Activated naive CD4-positive, alpha-beta T cell treated with anti-CD3 and anti-CD28 coated beads, Interleukin-2, amount 50 U/mL, for 16 hours (primary cell): ENCODE measurements at places on chromosomes 2 and 18.

DNA sequence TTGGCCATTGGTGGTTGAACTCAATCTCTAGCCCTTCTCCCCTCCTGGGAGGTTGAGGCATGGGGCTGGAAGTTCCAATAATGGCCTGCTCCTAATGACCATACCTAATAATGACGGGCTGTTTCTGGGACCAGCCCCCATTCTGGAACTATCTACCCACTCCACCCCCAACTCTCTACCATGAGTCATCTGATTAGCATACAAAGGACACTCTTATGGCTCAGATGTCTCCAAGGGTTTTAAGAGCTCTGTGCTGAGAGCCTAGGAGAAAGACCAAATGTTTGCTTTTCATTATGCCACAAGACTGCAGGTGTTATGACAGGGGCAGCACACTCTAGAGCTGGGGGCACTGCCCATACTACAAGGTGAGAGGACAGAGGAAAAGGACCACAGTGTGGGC lies 137.0 kb upstream of the NCKAP5 start:
- DNase-seq = no peak

DNA sequence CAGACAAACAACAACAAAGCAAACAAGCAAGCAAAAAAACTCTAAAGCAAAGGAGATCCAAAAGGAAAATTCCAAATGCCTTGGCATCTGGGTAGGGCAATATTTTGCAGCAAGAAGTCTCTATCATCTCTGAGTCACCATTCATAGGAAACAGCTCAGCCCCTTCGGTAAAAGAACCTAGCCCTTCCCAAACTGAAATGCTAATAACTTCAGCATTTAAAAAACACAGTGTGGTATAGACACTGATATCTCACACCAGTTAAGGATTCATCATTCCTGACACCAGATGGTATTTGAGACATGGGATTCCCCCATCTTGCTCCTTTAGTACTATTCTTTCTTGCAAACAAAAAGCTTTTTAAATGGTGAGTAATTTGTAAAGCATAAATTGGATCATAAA lies 491.8 kb downstream of the TXNL1 start:
- DNase-seq = no peak

GRCh38 chr2:211692689-211693088 lies 845.9 kb downstream of the ERBB4 start:
- no peak for DNase-seq

DNA sequence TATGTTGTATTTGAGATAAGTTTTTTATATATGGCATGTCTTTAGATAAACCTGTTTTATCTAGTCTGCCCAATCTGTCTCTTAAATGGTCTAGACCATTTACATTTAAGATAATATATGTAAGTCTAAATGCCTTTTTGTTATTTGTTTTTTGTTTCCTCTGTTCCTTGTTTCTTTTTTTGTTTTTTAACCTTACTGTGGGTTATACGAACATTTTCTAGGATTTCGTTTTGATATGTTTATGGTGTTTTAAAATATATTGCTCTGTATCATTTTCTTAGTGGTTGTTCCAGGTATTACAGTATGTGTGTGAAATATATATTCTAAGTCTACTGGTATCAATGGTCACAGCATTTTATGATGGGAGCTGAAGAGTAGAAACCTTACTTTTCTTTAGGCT lies 13.3 kb downstream of the BCL2L11 start:
- DNase-seq = no peak

DNA sequence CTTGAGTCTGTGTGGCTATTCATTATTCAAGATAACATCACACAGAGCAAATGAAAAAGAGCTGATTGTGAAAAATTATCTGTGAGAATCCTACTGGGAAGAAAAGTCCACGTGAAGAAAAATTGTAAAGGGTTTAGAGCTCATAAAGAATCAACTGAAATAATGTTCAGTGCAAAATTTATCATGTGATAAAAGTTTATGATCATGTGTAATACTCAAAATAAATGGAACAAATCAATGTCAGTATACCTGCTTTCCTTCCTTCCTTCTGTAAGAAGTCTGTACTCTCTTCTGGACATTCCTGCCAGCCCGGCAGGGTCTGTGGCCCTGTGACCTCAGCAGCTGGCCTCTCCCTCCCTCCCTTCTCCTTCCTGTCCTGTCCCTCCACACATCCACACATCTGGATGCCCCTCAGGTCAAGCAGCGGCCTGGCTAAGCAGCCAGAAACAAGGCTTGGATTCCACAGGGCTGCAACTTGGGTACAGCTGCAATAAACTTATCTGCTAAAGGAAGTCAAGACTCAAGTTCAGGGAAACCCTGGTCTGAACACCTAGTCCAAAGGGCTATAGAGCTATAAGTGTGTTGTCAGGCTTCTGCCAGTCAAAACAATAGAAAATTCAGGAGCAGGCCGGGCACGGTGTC lies 172.1 kb downstream of the MREG start:
- DNase-seq = no peak

GRCh38 chr2:78979380-78980151 lies 45.9 kb upstream of the REG3G start:
- DNase-seq = no peak

DNA sequence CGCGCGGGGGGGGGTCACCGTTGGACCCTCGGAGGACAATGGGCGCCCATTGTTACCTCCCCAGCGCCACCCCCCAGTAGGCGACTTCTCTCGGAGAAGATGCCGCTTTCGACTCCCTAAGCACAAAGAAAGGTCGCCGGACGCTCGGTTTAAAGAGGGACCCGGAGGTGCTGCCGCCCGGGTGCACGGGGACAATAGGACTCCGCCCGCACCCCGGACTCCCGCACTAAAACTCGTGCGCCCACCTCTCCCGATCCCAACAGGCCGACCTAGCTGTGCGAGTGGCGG lies 318 bp upstream of the CDC42EP3 start:
- DNase-seq = no peak

DNA sequence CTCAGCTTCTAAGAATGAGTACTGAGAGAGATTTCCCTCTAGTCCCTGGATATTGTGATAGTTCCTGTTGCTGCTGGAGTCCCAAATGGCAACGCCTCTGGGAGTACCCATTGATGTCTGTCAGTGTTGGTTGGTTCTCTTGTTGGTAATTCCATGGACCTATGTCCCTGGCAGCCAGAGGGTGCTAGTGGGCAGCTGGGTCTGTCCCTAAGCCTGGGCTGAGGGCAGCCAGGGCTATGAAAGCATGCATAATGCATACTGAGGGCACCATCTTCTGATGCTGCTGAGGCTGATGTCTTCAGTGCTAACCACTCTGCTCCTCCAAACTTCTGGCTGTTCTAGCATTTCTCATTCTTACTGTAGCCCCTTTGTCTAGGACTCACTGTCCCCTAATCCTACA lies 35.9 kb downstream of the NABP1 start:
- DNase-seq = no peak

- no peak for DNase-seq
Observed at GRCh38 chr18:63131959-63132818, 187.4 kb downstream of the BCL2 start.

DNA sequence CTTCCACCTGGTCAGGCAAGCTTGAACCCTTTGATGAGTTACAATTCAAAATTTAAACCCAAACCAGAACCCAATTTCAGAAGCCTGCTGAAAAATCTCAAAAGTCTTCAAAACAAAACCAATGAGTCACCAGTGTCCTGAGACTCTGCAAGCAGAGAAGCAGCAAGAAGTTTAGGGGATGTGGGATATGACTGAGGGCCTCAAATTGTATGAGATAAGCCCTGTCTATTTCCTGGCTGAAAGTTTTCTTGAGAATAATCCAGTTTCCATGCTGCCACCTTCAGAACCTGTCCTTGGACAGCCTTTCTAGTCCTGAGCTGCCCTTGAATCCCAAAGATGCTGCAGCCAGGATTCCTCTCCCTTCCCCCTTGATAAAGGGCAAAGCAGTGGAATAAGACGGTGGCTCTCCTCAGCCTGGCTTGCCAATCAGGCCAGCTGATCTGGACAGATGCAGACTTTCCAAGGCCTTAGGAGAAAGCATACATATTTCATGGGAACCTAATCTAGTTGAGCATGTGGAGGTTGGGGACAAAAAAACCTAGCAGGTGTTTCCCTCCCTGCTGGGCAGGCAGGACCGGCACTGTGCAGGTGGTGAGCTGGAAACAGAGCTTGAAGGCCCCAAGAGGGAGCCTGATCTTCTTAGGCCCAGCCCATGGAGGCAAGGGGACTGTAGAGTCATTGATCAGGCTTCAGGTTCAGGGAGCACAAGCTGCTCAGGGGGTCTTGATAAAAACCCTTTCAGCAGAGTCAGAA lies 278.0 kb upstream of the MGAT5 start:
- DNase-seq = no peak

DNA sequence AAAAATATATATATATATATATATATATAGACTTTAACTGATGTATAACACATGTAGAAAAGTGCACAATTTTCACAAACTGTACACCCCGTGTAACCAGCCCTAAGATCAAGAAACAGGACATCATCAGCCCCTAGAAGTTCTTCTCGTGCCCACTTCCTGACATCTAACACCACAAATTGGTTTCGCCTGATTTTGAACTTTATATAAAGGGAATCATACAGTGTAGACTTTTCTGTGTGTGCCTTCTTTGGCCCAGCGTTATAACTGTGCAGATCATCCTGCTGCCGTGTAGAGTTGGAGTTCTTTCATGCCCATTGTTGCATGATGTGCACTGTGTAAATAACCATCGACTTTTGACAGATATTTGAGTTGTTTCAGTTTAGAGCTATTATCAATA lies 41.0 kb downstream of the SMAD7 start:
- DNase-seq = no peak

DNA sequence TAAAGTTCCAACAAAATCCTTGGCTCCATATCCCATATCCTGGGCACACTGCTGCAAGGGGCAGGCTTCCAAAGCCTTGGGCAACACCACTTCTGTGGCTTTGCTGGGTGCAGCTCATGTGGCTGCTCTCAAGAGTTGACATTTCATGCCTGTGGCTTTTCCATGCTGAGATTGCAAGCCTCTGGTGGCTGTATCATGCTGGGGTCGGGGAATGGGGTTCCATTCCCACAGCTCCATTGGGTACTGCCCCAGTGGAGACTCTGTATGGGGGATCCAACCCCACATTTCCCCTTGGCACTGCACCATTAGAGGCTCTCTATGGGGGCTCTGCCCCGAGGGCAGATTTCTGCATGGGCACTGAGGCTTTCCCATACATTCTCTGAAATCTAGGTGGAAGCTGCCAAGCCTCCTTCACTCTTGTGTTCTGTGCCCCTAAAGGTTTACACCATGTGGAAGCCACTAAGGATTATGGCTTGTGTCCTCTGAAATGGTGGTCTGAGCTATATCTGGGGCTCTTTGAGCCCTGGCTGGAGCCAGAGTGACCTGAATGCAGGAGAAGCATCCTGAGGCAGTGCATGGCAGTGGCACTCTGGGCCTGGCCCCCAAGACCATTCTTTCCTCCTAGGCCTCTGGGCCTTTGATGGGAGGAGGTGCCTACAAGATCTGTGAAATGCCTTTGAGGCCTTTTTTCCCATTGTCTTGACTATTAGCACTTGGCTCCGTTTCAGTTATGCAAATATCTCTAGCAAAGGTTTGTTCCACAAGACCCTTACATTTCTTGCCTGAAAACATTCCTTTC lies 107.9 kb downstream of the PTGR3 start:
- no peak for DNase-seq

DNA sequence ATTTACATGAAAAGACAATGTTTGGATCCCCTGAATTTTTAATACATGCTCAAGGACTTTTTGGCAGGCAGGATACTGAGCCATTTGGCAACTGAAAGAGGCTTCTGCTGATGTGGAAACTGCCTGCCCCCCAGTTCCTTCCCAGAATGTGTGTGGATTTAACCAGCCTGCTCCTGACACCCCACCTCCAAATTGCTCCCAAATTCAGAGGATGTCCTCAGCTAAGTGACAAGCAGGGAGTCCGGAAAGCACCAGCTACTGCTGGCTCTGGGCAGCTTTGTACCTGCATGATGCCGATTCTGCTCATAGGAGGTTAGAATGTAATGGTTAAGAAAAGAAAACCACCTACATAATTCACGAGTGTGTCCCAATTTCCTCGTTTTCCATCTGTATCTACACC lies 197.5 kb downstream of the CDH20 start:
- no peak for DNase-seq

DNA sequence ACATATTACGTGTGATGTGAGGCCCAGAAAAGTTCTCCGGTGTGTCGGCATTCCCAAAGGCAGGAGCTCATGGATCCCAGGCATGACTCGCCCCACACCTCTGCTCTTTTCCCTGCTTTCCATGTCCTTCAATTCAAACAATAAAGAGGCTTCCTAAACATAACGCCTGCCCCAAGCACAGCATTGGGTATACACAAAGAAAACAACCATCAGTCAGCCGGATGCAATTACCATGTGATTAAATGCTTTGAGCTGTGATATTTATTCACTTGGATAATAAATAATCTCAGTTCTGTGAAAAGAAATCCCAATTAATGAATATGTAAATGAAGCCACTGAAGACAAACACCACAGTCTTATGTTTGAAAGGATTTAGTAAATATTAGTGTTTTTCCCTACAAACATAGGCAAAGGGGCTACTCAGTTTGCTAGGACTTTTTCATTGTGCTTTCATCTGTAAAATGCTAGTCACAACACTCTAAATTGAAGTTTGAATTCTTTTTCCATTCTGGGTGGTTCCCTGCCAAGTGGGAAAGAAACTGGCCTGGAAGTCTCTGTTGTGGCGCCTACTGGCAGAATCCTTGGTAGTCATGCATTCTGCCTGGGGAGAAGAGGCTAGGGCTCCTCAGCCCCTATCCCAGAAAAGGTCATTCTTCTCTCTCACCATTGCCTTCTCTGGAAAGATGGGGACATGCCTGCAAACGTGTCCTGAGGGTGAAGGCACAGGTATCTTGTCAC lies 144.7 kb downstream of the COL6A3 start:
- DNase-seq = no peak

DNA sequence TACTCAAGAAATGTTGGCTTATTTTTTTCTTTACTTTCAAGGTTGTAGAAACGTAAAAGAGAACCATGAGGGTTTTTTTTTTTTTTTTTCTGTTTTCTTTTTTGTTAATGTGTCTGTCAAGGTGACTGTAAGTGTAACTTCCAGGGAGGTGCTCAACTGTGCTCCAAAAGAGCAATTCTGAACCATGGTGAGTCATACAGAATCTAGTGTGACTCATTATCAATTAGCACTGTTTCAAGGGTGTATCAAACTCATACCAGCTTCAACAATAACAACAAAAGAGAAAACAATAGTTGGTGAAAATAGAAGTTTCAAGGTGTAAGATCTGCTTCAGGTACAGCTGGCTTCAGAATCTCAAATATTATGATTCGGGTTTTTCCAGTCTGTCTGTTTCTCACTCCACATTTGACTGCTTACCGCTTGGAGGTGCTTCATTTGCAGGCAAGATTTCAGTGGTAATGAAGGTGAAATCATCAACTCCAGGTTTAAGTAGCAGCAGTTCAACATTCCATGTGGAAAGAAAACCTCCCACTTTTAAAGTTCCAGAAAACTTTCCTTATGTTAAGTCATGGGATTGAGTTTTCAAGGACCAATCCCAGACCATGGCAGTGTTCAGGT lies 850.6 kb downstream of the CNTNAP5 start:
- no peak for DNase-seq
